ENCODE measurements at places on chromosomes 7 and 10.

DNA sequence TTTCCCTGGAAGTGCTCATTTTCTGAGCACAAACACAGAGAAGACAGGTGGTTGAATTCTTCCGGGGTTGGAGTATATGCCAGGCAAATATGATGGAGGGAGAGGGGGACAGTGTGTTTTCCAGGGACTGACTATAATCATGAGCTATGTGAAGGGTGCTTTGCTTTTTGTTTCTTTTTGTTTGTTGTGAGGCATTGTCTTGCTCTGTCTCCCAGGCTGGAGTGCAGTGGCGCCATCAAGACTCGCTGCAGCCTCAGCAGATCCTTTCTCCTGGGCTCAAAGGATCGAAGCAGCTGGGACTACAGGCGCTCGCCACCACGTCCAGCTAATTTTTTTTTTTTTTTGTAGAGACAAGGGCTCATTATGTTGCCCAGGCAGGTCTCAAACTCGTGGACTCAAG is 47.3 kb upstream of the CPN1 start:
- DNase-seq: no peak

GRCh38 chr7:149474309-149475120 is 13.7 kb upstream of the ZNF777 start:
- no peak for DNase-seq

DNA sequence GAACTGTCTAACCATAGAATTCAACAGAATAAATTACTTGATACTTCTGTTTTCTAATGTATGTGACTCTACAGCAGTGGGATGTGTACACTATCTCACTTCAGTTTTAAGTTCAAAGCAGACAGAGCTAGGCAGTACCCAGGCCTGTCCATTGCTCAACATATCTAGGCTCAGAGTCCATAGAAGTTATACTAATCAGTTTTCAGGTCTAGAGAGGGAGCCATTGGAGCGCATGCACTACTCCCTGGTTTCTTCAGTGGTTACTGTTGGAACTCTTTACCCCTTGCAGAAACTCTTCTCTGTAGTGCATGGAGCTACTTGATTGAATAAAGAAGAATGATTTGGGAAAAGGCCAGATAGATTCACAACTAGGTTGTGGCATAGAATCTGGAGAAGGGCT is 4.4 kb downstream of the CD36 start:
- no peak for DNase-seq

DNA sequence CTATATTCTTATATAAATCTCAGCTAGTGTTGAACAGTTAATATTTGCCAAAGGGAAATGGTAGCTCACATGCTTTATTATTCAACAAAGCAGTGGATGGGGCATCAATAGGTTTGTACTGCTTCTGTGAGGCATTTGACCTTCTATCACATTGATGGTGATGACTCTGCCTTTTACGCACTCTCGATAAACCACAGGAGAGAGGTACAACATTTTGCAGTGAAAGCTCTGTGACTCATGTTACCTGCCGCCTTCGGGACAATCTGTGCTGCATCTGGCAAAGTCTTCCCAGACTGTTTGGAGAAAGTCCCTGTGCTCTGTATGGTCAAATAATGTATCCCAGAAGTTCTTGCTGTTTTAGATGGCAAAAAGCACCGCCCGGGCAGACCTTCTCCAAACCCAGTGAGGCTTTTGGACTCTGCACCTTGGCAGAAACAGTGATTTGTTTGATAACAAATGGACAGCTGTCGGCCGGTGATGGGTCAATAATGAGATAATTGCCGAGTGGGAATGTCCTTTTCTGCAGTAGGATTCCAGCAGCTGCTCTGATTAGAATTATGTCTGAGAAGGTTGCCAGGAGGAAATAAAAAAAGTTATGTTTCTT is 61.0 kb downstream of the PLPP4 start:
- DNase-seq: no peak

DNA sequence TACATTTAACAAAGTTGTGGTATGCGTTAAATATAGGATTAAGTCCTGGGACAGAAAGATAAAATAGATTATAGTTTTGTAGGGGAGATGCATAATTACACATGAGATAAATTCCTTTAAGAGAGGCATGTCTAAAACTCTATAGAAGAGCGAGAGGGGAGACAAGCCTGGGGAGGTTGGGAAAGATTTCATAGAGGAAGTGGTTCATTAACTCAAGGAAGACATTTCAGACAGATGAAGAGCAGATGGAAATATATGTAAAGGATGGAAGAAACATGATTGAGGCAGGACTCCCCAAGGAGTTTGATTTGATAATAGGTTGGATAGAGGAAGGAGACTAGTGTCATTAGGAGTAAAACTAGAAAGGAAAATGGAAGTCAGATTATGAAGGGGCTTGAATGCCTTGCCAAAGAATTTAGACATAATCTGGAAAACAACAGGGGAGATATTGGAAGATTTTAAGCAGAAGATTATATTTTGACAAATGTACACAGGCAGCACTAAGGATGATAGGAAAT is 96.1 kb downstream of the PHTF2 start:
- DNase-seq: no peak

GRCh38 chr10:45456822-45457221 is 82.8 kb downstream of the ALOX5 start:
- no peak for DNase-seq

DNA sequence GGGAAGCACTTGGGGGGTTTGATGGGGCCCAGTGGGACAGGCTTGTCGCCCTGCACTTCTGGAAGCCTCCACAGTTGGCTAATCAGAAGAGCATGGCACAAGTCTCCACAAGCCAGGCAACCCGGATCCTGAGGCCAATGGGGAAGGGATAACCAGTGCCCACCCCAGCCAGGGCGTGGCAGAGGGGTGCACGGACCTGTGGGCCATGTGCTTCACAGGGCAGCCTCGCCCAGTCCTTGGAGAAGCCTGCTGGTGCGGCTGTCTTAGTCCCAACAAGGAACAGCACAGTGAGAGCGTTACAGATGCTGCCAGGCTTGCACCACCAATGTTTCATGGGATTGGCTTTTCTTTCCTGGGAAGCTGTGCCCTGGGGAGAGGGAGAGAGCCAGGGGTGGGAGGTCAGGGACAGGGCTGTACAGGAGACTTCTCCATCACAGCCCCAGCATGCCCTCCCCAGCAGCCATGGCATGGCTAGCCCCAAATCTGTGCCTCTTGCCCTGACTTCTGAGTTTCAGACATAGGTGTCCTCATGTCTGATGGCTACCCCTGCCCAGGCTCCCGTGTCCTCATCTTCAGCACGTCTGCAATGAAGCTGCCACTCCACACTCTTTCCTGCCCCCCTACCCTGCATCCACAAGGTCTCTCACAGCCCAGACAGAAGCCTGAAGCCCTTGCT is 116.0 kb downstream of the PTPN20 start:
- no peak for DNase-seq

DNA sequence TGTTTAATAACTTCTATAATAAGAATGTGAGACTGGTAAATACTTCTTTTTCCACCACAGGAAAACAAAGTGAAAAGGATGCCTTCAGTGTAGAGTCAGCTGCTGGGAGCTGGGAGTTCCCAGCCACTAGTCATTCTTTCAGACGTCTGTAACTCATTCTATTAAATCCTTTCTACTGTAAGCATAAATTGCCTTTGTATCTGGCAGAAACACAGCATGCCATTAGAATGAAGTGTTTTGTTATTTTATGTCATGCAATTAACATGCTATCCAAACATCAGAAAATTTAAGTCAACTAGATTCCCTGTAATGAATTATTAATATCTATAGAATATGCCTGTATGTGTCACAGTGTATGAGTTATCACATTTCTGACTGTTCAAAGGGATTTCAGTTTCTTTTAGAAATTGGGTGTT is 14.3 kb downstream of the BPGM start:
- DNase-seq: no peak

- DNase-seq: no peak
Observed at GRCh38 chr10:28875549-28876081, 198.3 kb downstream of the BAMBI start.

DNA sequence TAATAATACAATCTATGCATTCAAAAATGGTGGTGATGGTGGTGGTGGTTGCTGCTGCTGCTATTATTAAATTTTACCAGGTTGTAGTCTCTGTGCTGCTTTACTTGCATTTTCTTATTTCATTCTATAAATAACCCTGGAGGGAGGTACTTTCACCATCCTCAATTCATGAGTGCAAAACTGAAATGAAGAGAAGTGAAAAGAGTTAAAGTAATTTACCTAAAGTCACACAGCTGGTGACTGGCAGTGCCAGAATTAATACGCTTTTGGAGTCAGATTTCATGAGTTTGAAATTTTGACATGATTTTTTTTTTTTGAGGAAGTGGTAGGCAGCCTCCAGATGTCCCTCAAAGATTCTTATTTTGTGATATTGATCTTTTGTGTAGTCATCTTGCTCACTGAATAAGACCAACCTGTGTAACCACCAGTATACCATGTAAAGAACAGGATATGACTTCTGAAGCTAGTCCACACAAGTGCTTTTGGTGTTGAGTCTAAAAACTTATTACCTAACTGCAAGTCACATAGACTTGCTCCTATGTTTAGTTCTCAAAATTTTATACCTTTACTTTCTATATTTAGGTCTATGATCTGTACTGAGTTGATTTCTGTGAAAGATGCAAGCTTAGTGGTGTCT is 218.8 kb downstream of the ZWINT start:
- no peak for DNase-seq

GRCh38 chr7:51304729-51305128 is 11.9 kb downstream of the COBL start:
- no peak for DNase-seq

GRCh38 chr10:45319702-45320101 is 4.3 kb upstream of the OR13A1 start:
- DNase-seq: no peak

DNA sequence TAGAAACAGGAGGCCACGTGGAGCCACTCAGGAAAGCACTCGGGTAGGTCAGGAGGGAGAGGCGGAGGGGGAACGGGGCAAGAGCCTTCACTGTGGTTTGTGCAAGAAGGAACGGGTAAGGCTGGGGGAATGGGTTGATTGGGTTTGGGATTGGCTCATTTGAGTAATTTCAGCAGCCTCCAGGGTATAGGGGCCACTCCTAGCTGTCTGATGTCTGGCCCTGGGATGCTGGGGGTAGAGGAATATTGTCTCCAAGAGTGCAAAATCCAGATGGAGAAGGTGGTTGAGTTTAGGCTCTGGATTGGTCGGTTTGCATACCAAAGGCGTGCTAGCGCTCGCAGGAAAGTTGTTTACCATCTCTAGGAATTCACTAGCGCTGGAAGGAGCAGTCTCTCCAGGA is 47.2 kb downstream of the MYL10 start:
- no peak for DNase-seq

GRCh38 chr7:75876126-75876881 is 2.5 kb upstream of the RHBDD2 start:
- no peak for DNase-seq

GRCh38 chr7:111083413-111083812 is 7.5 kb upstream of the LRRN3 start:
- DNase-seq: no peak

GRCh38 chr10:121700416-121700815 is 102.2 kb upstream of the FGFR2 start:
- no peak for DNase-seq

DNA sequence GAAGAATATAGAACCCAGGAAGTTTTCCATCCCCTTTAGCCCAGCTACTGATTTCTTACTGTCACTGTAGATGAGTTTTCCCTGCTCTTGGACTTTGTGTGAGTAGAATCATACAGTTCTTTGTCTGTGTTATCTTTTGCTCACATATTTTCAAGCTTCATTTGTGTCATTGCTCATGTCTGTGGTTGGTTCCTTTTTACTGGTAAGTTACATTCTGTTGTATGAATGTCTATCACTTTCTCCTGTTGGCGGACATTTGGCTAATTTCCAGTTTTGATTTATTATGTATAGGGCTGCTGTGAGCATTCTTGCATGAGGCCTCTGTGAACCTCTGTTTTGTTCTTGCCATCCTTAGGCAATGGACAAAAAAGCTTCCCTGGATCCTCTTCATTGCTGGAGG is 5.3 kb downstream of the GLRX3 start:
- no peak for DNase-seq

DNA sequence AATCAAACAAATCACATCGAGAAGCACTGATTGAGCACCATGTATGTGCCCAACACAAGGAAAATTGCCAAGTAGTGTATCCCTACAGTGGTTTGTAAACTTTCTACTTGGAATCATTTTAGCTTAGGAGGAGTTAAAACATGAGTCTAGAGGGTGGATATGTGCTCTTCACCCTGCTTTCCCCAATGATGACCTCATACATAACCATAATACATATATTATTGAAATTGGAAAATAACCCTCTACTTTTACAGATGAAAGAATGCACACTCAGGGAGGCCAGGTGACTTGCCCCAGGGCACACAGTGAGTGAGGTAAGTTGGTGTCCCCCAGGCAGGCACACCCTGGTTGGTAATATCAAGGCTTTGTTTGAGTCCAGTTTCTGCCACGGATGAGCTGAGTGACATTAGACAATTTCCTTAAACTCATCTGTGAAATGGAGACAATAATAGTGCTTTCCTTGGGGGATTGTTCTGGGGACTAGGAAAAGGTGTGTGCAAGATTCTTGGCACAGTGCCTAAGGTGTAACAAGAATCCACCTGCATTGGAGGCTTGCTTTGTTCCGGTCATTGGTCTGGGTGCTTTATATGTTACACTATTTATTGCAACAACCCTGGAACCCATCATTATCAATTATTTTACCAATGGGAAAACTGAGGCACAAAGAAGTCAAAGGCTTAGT is 50.7 kb downstream of the BPGM start:
- no peak for DNase-seq

DNA sequence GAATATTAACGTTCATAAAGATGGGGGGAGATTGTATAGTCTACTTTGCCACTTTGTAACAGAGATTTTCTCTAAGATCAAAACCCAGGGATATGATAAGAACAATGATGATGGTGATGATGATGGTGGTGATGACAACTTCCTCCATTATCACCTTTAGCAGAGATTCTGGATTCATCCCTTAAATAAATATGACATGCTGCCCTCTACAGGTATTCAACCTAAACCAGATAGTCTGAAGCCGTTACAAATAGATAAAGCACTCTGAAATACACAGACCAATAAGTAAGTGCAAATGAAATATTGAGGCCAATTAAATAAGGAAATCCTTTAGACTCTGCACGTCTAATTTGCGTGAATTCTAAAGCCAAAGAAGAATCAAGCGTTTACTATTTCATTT is 211.5 kb downstream of the CREB5 start:
- no peak for DNase-seq

DNA sequence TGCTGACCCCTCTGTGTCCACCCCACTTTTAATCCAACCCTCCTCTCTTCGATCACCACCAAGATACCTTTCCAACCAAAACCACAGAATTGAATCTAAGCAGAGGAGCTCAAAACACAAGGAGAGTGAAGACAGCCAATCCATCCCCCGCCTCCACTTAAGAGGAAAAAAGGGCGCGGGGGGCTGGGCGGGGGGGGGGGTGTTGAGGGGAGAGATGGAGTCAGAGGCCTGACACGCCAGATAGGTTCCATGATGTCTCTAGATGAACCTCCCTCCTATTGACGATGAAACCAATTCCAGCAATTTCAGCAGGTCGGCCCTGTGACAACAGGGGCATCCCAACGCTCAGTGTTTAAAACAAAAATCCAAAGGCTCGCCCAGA is 1.3 kb downstream of the SORBS1 start:
- no peak for DNase-seq

DNA sequence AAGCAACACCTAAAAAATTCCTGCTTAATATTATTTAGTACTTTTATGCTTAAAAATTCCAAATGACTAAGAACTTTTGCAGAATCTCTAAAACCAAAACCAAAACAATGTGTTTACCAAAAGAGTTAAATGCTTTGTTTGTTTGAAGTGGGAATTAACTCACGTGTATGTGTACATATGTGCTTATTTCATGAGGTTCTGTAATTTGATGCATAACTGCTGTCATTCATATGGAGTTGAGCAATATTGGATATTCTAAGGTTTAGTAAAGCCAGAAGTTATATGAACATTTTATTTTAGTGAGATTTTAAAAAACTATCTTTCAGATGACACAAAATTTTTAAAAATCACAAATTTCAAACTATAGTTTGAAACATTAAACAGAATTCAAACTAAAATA is 157.1 kb downstream of the PIP4K2A start:
- DNase-seq: no peak

Measured in activated CD8-positive, alpha-beta memory T cell treated with anti-CD3 and anti-CD28 coated beads for 1 hour (primary cell).